ENCODE measurements at places on chromosomes 3 and 15. TPM values are rescaled to one million over a fixed set of nuclear protein-coding genes. Genes with fewer than 3 reads are reported as not detected.

Gene PLCH1
- 0.20 TPM for total RNA-seq

Gene PSTPIP1
- total RNA-seq = 181 TPM

Gene ATP10A
- total RNA-seq = 36.5 TPM

Gene TMEM108
- not detected for total RNA-seq

Measured in activated CD4-positive, alpha-beta memory T cell treated with anti-CD3 and anti-CD28 coated beads, Interleukin-2, amount 10 ng/mL, durations not matched to agents 7 days and 5 days (primary cell).